Cardiac septum (tissue), 1 donor: ENCODE measurements at places on chromosomes 1 and 21.

- DNase-seq = no peak
These were observed 5.8 kb downstream of the VWA1 start for GRCh38 chr1:1441002-1441888.

GRCh38 chr1:162930532-162930931 lies 69.6 kb upstream of the CCDC190 start:
- no peak for DNase-seq

DNA sequence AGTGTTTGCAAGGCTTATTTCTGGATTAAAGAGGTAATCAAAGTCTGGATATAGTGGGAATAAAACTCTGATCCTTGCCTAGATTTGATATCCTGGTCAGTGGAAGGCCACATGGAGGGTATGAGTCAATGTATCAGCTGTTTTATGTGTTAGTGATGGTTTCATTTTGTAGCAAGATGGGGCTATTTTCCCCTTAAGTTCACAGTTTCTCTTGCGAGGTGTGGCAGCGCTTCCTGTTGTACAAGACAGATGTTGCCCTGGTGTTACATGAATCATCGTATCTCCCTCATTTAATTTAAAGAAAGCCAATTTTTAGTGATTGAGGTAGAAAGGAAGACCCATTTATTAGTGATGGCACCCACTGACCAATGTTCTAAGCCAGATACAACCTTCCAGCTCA lies 220.2 kb downstream of the DUSP10 start:
- DNase-seq = no peak

DNA sequence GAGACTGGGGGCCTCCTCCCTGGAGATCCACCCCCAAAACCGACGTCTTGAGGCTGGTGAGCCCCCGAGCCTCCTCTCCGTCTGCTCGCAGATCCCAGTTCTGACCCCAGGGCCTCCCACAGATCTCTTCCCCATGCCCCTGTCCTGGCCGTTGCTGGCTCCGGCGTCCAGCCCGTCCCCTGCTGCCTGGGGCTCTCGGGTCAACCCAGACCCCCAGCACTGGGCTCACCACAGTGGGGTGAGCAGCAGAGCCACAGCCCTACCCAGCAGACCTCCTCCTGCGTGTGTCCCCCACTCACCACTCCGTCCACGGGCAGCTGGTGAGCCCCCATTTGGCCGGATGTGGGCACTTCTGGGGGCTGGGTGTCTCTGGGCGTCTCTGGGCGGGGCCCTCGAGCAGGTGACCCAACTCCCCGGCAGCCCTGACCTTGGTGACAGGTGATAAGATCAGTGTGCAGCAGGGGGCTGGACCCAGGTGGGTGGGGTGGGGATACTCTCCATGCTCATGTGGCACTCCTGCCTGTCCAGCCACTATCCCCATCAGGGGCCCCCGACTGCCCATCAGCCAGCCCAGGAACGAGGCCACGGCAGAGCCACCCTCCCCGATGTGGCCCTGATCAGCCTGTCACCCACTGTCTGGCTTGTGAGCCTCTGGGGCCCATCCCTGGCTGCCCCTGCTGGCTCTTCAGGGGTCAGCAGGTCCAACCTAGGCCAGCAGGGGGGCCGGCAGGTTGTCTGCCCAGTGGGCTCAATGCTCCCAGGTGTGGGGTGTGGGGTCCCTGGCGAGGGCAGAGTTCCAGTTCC lies 709 bp downstream of the TNFRSF14 start:
- no peak for DNase-seq

- no peak for DNase-seq
These were observed 23.7 kb upstream of the CEP350 start for GRCh38 chr1:179930867-179931266.

DNA sequence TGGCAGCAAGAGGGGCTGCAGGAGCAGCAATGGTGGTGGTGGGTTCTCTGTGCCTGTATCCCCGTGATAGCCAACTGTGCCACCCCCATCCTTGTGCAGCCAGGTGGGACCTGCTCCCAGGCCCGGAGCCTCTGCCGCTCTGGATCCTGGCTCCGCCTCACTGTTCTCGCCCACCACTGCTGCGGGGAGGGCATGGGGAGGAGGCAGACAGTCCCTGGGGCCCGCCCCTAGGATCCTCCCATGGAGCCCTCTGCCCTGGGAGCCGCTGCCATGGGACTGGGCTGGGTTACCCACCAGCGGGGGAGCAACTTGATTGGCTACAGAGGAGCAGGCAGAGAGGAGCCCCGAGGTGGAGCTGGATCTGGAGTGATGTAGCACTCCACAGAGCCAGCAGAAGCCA lies 31.6 kb downstream of the CD1D start:
- DNase-seq = no peak

GRCh38 chr21:37627074-37627473 lies 260.5 kb downstream of the DYRK1A start:
- DNase-seq = no peak

DNA sequence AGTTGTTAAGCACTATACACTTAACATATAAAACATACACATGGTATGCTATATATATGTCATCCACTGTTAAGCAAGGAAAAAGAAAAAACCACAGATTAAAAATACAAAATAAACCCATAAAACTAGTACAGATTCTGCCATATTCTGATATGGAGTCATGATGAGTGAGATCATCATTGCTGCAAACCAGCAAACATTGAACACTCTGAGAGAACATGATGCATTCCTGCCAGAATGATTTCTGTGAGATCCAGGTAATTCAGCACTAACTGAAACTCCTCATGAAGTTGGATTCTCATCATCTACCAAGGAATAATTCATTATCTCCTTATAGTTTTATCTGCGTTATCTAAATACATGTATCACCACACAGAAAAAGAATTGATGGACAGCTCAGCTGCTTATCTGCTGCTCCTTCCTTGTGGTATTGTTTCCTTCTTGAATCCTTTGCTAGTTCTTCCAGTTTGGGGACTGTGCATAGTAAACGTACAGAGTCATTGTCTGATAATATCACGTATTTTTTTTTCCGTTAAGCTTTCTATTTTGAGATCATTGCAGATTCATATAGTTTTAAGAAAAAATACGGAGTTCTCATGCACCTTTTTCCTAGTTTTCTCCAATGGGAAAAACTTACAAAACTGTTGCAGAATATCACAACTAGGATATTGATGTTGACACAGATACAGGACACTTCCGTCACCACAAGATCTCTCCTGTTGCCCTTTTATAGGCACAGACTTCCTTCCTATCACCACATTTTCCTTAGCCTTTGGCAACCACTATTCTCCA lies 9.3 kb downstream of the RAB4A start:
- no peak for DNase-seq

GRCh38 chr1:232579958-232580941 lies 49.7 kb downstream of the SIPA1L2 start:
- no peak for DNase-seq

GRCh38 chr1:220153147-220153546 lies 59.2 kb downstream of the IARS2 start:
- no peak for DNase-seq

DNA sequence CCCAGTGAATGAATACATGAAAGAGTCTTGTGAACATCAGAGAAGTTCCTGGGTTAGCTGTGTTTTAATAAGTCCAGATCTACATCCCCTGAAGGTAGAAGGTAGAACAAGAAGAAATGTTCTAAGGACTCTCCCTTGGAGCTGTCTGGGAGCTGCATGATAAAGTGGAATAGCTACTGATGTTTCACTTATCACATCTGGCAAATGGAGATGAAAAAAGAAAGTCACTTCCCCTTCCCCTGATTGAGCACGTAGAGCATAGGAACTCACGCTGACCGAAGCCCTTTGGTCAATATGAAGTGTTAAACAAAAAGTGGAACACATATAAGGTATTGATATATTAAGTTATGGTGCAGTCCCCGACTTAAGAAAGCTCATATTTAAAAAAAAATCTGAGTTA lies 53.2 kb upstream of the PARP1 start:
- DNase-seq = no peak

- no peak for DNase-seq
These were observed at the start of gene CFHR5 for GRCh38 chr1:196977278-196977677. TSS of gene CFHR5 (plus strand) at chr1:196977556. CDS start at chr1:196977665, 109 bp downstream.

DNA sequence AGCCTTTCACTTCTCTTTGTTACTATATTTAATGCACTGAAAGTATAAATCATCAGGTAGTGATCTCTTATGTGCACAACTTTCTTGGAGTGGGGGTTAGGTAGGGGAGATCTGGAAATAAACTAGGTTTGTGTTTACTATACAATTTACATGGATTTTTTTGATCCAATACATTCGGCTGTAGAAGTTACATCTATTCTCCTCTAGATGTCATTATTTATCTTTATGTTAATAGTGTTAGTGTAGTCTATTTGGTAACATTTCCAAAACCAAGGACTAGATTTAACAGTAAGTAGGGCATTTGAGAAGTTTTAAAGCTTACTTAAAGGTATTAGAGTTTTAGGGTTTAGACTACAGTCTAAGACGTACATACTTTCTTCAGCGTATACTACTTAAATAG lies 5.4 kb downstream of the VPS45 start:
- DNase-seq = no peak

DNA sequence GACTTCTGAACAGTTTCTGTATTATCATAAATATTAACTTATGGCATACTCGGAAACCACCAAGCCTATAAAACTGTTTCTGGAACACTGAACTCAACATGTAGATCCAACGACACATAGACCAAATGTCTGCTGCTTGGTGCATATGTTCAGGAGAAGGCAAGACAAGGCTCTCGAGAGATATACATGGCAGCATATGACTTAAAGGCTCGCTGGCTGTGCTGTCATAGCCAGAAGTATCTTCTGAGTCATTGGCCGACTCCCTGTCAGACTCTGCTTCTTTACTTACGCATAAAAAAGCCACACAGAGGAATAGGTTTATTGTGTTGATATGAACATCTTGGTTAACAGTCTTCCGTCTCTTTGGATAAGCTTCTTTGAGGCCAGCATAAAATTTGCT lies 60.6 kb downstream of the LYST start:
- no peak for DNase-seq

- DNase-seq = no peak
These were observed 351.8 kb downstream of the NEGR1 start for GRCh38 chr1:71930511-71930910.

GRCh38 chr1:169348383-169349036 lies 19.1 kb downstream of the NME7 start:
- no peak for DNase-seq

GRCh38 chr1:156804572-156805243 lies 11.9 kb downstream of the SH2D2A start:
- no peak for DNase-seq

DNA sequence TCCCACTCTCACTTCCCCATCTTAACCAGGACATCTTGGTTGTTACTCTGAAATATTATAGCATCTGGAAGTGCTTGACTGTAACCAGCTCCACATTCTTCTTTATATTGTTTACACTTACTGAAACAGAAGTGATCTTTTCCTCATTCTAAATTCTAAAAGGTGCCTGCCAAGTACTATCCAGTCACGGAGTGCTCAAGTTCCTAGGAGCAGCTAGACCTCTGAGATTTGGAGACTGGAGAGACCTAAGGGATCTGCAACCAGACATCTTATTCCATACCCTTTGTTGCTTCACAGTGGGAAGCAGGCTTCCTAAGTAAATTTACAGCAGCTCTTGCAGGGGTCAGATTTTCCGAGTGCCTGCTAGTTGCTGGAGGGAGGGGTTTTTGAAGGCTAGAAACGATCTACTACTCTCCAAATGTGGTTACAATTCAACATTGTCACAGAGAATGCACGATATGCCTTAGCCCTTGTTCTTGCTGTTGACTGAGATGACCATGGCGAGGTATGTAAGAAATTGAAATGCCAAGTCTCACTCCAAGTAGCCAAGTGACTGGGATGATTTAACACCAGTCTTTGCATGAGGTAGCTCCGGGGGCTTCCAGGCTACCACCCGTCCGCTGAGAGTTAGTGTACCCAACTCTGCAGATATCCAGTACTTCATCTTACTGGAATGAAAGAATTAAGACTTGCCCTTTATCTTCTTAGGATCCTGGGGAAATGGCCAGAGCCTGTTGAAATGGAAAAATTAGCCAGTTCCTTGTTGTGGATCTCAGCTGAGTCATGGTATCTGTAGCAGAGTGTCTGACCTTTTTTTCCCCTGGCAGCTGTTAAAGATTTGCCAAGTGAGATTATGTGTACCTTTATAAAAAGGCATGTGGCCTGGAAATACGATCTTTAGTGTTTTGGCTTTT lies 150.8 kb downstream of the MAST2 start:
- no peak for DNase-seq

- DNase-seq = no peak
These were observed 29.6 kb upstream of the CADM3 start for GRCh38 chr1:159141584-159142390.

DNA sequence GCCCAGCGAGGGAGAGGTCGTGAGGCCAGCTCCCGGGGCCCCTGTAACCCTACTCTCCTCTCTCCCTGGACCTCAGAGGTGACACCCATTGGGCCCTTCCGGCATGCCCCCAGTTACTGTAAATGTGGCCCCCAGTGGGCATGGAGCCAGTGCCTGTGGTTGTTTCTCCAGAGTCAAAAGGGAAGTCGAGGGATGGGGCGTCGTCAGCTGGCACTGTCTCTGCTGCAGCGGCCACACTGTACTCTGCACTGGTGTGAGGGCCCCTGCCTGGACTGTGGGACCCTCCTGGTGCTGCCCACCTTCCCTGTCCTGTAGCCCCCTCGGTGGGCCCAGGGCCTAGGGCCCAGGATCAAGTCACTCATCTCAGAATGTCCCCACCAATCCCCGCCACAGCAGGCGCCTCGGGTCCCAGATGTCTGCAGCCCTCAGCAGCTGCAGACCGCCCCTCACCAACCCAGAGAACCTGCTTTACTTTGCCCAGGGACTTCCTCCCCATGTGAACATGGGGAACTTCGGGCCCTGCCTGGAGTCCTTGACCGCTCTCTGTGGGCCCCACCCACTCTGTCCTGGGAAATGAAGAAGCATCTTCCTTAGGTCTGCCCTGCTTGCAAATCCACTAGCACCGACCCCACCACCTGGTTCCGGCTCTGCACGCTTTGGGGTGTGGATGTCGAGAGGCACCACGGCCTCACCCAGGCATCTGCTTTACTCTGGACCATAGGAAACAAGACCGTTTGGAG lies 23.7 kb upstream of the TNFRSF1B start:
- peak; percentile 91 for DNase-seq

DNA sequence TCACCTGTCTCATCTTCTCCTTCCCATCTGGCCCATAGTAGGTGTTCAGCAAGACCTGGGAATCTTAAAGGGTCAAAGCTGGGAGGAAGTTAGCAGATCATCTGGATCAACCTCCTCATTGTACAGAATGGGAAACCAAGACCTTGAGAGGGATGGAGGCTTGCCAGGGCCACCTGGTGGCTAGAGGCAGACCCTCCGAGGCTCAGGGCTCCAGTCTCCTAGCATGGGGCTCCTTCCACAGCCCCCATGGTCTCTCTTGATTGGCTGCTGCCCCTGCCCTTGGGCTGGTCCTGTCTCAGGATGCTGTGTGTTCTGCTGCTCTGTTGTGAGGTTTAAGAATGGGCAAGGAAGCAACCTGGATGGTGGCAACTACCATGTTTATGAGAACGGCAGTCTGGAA lies 68.7 kb upstream of the CNTN2 start:
- no peak for DNase-seq

DNA sequence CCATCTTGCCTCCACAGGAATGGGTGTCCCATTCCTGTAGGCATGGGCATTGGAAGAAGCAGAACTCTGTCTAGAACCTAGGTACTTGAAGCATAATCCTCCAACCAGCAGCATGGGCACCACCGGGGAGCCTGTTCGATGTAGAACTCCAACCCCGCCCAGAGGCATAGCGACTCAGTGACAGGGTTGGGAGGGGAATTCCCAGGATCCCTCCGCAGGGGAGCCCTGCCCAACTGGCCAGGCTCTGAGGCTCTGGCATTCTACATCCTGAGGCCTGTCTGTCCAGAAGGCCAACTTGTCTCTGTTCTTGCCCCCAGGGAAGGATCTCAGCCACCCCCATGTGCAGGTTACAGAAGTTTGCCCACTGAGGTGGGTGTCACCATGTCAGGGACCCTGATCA lies 38.2 kb downstream of the CACNA1S start:
- DNase-seq = no peak
